Amygdala (tissue), 56 donors: ENCODE measurements at places on chromosomes 3 and 15.

GRCh38 chr3:47007001-47007400, 27.5 kb downstream of the NBEAL2 start:
- DNase-seq: no peak

DNA sequence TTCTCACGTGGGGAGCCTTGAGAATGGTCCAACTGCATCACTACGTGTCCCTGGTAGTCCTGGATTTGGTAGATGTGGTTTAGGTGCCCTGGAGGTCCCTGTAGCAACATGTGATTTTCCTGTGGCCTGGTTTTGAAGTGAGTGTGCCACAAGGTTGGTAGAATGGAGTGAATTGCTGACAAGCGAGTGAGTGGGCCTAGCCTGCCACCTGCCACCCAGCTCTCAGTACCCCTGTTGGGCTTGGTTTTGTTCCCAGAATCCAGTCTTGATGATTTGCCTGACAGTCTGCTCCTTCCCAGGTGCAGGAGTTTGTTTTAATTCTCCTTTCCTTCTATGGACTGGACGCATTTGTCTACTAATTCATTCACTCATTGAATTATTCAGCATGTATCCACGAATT, 19.4 kb downstream of the RPLP1 start:
- DNase-seq: no peak

- no peak for DNase-seq
These were observed 559 bp upstream of the LRRN1 start for GRCh38 chr3:3798631-3799113.

DNA sequence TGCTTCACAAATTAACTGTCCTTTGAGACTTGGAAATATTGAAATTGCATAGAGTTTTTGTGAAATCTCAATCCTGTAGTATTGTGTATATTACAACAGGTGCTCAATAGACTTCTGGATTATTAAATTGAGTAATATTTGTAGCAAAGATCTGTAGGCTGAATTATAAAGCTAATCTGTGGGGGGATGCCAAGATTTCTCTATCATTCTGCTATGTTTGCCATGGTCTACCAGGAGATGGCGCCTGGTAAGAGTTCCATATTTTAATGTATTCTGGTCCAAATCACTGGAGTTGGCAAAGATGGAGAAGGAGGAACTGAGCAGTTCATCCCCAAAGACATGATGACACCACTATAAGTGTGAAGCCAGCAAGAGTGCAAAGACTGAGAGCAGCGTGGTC, 340.9 kb upstream of the TPRG1 start:
- no peak for DNase-seq

- no peak for DNase-seq
These were observed 287.8 kb upstream of the GOLIM4 start for GRCh38 chr3:168383573-168383972.

GRCh38 chr3:146241523-146242240, 9.2 kb downstream of the PLSCR4 start:
- DNase-seq: no peak

- DNase-seq: no peak
These were observed 412.5 kb downstream of the TBC1D5 start for GRCh38 chr3:17329927-17330326.

DNA sequence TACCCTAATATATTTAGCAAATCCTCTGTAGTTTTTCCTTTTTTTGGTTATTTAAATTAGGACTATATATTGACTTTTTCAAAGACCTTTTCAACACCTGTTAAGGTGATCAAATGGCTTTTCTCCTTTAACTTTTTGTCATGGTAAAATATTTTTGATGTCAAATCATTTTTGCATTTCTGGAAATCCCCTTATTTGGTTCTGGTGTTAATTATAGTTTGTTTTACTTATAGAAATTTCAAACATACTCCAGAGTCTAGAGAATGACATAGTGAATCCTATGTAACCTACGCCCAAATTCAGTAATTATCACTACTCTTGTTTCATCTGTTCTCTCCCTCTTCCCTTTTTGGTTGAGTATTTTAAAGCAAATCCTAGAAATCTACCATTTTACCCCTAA, 121.3 kb upstream of the TBL1XR1 start:
- no peak for DNase-seq

DNA sequence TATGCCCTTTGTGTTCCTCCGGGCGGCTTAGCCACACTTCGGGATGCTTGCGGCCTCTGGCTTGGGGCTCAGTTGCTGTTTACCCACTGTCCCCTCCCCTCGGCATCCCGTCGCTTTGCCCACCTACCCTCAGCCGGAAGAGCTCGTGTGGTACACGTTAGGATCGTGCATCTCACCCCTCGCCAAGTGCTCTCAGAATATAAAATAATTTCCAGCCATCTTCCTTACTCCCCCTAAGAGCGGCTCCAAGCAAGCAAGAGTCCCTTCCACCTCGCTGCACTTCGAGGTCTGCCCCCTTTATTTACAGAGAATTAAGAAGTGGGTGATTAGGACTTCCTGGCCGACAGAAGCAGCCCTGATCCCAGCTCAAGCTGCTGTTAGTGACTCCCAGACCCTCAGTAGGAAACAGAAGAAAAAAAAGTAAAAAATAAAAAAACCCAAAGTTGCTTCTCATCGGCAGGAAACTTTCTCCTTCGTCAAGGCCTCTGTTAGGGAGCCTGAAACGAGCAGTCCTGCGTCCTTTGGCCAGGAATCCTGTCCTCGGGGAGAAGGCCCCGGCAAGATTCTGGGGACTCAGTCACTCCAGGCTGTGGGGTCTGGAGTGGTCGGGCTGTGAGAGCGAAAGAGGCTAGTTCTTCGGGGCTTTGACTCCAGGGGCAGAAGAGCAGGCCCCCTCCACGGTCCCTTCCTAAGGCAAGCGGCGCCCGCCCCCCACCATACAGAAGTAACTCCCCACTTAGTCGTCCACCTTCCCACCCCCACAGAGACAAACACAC, 3.0 kb downstream of the MEIS2 start:
- no peak for DNase-seq

DNA sequence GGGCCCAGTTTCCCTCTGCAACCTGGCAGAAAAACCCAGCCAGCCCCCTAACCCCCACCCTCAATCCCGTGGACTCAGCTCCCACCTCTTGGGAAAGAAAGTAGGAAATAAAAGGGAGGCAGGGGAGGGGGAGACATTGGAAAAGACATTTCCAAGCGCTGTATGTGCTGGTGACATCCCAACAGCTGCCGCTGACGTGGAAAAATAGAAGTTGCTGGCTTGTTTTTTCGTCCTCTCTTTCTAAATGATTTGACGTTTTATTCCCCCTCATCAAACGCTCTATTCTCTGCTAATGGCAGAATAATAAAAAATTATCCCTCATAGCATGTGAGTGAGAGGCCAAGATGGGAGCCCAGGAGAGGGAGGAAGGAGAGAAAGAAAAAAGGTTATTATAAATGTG, 76.1 kb downstream of the LINGO1 start:
- DNase-seq: no peak

- no peak for DNase-seq
These were observed 82.7 kb downstream of the KCNMB2 start for GRCh38 chr3:178618896-178619295.

DNA sequence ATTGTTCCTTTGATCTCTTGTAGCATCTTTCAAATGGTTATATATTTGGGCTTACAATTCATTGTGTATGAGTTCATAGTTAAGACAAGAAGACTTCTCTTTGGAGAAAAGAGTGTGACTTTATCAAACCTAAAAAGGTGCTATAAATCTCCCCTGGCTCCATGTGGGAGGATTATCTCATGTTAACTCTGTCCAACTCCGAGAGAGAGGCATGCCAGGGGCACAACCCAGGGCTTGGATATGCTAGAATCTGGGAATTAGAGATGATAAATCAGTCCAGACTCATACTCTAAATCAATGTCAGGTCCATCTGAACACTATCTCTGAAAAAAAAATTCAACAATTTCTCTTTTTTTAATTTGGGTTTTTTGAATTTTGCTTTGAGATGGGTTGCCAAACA, 462.8 kb downstream of the TUSC7 start:
- no peak for DNase-seq

GRCh38 chr3:54349231-54349652, 226.9 kb downstream of the CACNA2D3 start:
- DNase-seq: no peak

GRCh38 chr3:159865041-159865579, 123.5 kb upstream of the IL12A start:
- DNase-seq: no peak

DNA sequence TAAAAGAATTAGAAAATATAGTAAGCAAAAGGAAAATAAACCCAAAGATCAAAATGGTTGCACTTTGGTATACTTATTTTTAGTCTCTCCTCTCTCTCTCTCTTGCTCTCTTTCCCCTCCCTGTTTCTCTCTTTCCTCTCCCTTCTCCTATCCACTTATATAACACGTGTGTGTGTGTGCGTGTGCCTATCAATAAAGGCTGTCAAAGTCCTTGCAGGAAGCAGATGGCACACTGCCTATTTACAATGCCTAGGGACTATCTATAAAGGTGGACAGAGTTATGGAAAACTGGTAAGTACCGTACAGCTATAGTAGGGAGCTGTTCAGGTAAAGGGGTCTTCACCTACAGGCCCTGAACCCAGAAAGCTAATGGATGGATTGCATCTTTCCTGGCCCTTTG, 161.6 kb downstream of the SQOR start:
- no peak for DNase-seq

GRCh38 chr3:143924522-143925285, 46.9 kb upstream of the DIPK2A start:
- DNase-seq: no peak

DNA sequence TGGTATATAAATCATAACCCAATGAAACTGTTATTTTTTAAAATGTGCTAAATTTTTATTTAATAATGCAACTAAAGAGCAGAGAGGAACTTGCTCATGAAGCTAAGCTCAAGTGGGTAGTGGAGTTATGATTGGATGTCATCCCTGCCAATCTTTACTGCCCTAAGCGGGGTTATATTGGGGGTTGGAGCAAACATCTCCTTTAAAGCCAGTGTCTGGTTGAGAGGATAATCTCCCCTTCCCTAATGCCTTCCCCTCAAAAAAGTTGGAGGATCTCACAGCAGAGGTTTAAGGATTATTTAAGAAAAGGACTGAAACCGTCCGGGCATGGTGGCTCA, 32.1 kb upstream of the CLASP2 start:
- DNase-seq: no peak

DNA sequence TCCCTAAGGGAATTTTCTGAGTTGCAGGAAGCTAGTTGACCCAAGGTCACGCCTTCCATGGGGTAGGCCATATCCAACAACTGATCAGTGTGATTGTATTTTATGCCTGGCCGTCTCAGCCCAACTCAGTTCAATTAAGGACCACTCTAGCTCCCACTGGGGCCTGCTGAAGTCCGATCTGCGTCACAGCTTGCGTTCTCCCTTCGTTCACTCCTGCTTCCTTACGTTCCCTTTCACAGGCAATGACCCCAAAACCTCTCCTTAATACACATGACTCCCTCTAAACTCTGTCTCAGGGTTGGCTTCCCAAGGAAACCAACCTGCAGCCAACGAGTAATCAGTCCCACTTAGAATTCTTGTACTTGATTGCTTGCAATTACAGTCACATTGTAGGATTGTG, 428.0 kb downstream of the RBMS3 start:
- no peak for DNase-seq

DNA sequence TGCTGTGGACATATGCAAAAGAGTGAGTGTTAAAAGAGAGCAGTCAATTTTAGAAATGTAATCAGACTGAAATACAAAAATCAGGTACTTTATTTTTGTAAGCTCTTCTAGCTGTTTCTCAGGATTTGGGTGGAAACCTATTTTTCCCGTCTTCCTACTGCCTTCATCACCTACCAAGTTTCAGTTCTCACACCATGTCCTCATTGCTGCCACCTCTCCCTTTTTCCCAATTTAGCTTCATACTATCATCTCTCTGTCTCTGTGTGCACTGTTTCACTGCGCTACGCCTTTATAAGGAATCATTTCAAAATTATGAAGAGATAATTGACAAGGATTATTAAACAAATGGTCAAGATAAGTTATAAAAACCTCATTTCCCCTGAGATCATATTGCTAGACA, 7.7 kb downstream of the SRP14 start:
- no peak for DNase-seq

DNA sequence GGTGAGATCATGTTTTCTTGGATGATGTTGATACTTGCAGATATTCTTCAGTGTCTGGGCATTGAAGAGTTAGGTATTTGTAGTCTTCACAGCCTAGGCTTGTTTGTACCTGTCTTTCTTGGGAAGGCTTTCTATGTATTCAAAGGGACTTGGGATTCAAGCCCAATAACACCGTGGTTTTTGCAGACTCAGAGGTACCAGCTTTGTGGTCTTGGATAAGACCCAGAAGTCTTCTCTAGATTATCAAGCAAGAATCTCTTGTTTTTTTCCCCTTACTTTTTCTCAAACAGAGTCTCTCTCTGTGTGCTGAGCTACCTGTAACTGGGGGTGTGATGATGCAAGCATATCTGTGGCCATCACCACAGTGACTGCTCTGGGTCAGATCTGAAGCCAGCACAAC, 42.7 kb upstream of the CCK start:
- no peak for DNase-seq

GRCh38 chr3:152405915-152406802, 137.4 kb downstream of the MBNL1 start:
- DNase-seq: no peak

- no peak for DNase-seq
These were observed 26.2 kb downstream of the KIF7 start for GRCh38 chr15:89628806-89629715.

DNA sequence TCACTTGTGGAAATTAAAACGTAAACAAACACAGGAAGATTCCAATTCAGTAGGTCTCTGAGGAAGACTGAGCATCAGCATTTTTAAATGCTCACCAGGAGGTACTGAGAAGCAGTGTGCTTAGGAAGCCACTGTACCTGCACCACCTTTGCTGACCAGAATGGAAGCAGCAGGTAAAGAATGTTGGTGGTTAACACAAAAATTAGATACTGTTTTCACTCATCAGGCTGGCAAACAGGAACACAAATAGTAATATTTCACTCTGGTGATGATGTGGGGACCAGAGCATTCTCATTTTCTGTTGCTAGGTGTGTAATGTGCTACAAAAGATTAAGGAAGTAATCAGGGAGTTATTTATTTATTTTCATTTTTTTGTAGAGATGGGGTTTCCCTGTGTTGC, 29.9 kb upstream of the GHSR start:
- DNase-seq: no peak
